Fibroblast of lung (primary cell): ENCODE measurements at places on chromosomes 16 and 17. TPM values are rescaled to one million over a fixed set of nuclear protein-coding genes. Genes with fewer than 3 reads are reported as not detected.

Gene JMJD8
- total RNA-seq: 19.8 and 23.8 TPM in 2 replicates

Gene MAP3K14
- 3.6 TPM in 2 replicates for total RNA-seq

Gene ZNF771
- total RNA-seq: 8.4 and 10.5 TPM in 2 replicates

Gene C17orf50
- total RNA-seq: not detected in 2 replicates

Gene SLC43A2
- total RNA-seq: 2.3 and 8.4 TPM in 2 replicates

Gene ABCA6
- 12.9 and 23.1 TPM in 2 replicates for total RNA-seq

Gene RDM1
- total RNA-seq: under 0.01 and 0.83 TPM in 2 replicates

Gene TUFM
- 115 and 117 TPM in 2 replicates for total RNA-seq

Gene CDH1
- total RNA-seq: under 0.01 TPM in 1 of 2 replicates, not detected in the other

Gene ZPBP2
- not detected in 2 replicates for total RNA-seq

Gene SDK2
- total RNA-seq: under 0.01 and 0.26 TPM in 2 replicates

Gene CCL14
- not detected in 2 replicates for total RNA-seq

Gene TNP2
- not detected in 2 replicates for total RNA-seq

Gene RAC3
- total RNA-seq: 5.6 and 6.6 TPM in 2 replicates

Gene MRPL45
- 34.7 and 35.4 TPM in 2 replicates for total RNA-seq

Gene CRHR1
- total RNA-seq: not detected in 2 replicates

Gene RAB37
- 0.26 and 0.66 TPM in 2 replicates for total RNA-seq

Gene TP53TG3D
- total RNA-seq: 0.33 and 1.5 TPM in 2 replicates

Gene SLC47A2
- not detected in 2 replicates for total RNA-seq

Gene CTRB1
- not detected in 2 replicates for total RNA-seq

Gene KRTAP2-2
- total RNA-seq: not detected in 2 replicates

Gene MPP2
- 1.3 and 2.1 TPM in 2 replicates for total RNA-seq

Gene CPNE2
- 14.6 and 20.5 TPM in 2 replicates for total RNA-seq

Gene TEKT1
- not detected in 2 replicates for total RNA-seq

Gene KRT9
- total RNA-seq: not detected in 2 replicates

Gene SPN
- total RNA-seq: not detected in 2 replicates

Gene CDH3
- total RNA-seq: 0.26 TPM in 1 of 2 replicates, not detected in the other

Gene NPIPA8
- total RNA-seq: not detected in 2 replicates

Gene KRTAP1-5
- 0.17 TPM in 1 of 2 replicates, not detected in the other for total RNA-seq

Gene ZNF598
- 10.8 and 18.8 TPM in 2 replicates for total RNA-seq

Gene KRTAP4-9
- total RNA-seq: not detected in 2 replicates

Gene AARS1
- total RNA-seq: 440 and 596 TPM in 2 replicates

Gene IL21R
- 1.8 and 7.4 TPM in 2 replicates for total RNA-seq

Gene CA5A
- total RNA-seq: not detected in 2 replicates

Gene CFAP119
- total RNA-seq: 0.77 and 1.3 TPM in 2 replicates

Gene TPSD1
- not detected in 2 replicates for total RNA-seq

Gene SLC9A5
- total RNA-seq: 1.0 and 2.3 TPM in 2 replicates

Gene TP53TG3C
- not detected in 2 replicates for total RNA-seq

Gene KRT24
- total RNA-seq: not detected in 2 replicates

Gene ITGAX
- total RNA-seq: under 0.01 TPM in 2 replicates

Gene IRX5
- under 0.01 and 0.17 TPM in 2 replicates for total RNA-seq

Gene KRT31
- total RNA-seq: not detected in 2 replicates

Gene PRKCA
- total RNA-seq: 14.6 and 34.0 TPM in 2 replicates

Gene CES4A
- 2.1 TPM in 2 replicates for total RNA-seq

Gene XAF1
- 57.5 and 98.9 TPM in 2 replicates for total RNA-seq

Gene DOC2B
- not detected in 2 replicates for total RNA-seq

Gene USP10
- total RNA-seq: 31.8 and 48.6 TPM in 2 replicates
